Muscle of leg (tissue), 16 donors: ENCODE measurements at places on chromosomes 5 and 9.

GRCh38 chr9:97840521-97840920 is 12.5 kb upstream of the FOXE1 start:
- DNase-seq, result no peak

DNA sequence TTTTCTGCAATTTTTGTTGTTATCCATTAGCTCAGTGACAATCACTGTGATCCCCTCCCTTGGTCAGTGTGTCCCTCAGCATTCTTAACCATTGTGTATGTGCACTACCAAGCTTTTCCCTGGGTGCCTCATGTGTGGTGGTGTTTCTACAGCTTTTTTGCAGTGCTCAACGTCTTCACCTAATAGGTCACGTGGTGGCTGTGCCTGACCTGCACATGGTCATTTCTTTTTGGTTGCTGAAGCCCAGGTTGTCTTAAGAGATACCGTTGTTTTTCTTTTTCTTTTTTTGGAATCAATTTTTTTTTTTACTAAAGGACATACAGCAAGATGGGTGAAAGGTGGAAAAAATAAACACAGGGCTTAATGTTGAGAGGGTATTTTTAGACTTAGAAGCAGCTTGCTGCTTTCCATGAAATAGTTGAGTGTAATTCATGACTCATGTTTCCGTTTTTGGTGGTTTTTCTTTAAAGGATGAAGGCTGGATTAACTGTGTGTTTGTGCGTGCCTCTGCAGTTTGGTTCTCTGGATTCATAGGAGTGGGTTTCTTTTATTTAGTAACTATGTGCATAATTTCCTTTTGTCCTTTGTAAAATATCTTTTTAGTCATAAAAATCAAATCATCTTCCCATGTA is 22.2 kb downstream of the SH3GL2 start:
- no peak for DNase-seq

DNA sequence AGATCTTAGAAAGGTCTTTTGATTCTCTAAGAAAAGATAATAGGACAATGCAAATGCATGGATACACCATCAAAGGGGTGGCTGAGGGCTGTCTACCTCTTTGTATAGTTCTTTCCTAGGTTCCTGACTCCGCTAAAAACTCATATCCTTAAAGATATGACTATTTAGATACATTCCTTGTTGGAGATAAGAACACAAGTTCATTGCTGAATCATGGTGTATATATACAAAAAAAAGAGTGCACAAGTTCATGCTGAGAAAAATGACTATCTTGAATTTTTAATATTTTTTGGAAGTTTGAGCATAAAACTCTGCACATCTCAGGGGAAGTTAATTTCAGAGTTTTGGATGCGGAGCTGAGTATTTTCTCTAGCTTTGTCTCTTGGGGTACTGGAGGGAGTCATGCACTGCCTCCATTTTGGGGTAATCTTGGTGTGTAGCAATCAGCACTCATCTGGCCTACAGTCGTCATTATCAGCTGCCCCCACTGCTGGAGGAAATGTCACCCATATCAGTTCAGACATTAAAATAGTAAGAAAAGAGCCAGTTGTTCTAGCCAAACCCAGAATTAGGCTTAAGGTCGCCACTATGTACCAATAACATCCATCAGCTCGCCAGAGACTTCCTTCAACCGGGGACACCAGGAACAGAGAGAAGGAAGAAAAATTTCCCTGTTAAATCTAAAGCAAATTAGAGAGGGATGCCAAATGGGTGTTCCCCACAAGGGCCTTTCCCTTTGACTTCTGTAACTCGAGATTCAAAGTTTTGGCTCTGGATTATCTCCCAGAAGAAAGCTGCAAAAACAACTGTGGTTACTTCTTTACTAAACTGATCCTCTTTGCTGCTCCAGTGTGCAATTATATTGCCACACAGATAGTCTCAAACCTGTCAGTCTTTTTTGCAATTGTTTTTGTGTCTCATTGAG is 49.0 kb downstream of the PTTG1 start:
- peak; percentile 68 for DNase-seq

DNA sequence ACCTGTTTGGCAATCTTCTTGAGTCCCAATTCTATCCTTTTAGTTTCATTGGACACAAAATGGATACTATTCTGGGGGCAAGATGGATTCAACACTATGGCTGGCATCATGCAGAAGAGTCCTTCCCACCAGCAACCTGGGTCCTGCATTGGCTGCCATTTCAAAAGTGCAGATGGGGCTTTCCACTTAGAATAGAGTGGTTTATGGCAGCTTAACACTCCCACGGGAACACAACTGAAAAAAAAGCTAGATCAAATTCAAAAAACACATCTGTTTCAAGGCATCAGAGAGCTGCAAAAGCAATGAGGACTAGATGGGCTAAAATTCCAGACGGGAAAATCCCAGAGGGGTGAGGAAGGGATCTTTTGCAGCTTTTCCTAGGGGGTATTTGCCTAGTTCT is 11.2 kb upstream of the HMHB1 start:
- DNase-seq, result peak; percentile 71

GRCh38 chr9:89404074-89404473 is 85.8 kb downstream of the SECISBP2 start:
- DNase-seq, result no peak

GRCh38 chr5:91182763-91183162 is 200.4 kb downstream of the ARRDC3 start:
- peak; percentile 66 for DNase-seq

DNA sequence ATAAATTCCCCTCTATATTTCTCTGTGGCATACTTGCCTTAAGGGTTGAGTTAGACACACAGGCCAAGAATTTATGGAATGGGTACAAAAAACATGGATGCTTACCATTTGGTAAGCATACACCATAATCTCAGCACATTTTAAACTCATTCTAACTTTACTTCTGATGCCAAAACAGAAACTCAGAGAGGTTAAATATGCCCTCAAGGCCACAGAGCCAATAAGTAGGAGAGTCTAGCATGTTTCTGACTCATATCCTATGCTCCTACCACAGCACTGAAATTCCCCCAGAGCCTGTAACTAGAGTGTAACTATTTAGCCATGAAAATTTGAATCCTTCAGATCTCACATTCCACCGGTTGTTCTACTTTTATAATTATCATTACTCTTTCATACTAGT is 559.7 kb downstream of the ACTL7B start:
- DNase-seq, result no peak

DNA sequence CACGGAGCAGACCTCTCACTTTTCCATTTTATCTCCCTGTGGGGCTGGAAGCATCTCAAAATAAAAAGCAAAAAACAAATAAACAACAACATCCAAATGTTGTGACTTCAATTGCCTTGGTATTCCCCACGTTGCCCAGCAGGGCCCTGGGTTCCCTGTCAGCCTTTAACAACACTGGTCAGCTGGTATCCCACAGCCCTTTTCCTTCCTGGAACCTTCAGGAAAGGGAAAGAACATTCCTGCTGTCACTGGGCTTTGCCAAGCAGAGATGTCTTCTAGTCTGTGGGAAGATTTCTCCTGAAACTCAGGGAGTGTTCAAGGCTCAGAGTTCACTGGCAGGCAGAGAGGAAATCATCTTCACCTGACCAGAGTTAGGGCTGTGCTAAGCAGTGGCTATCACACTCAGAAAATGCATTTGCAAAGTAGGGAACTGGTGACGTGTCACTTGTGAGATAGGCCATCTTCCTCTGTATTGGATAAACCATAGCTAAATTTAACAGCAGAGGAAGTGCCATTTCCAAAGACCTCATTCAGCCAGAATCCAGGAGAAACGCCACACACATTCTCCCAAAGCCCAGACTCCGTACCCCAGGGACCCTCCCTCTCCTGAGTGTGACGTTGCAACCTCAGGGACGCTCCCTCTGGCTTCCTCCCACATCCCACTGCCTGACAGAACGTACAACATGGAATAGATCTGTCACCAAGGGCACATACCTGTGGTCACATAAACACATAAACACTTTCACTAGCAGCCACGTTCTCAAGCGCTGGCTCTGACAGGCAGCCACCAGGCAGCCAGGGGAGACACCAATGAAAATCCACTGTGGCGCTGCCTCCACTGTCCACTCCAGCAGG is 274.0 kb upstream of the DAPK1 start:
- no peak for DNase-seq

- no peak for DNase-seq
These were observed 22.5 kb upstream of the COMMD10 start for GRCh38 chr5:116062352-116062751.

DNA sequence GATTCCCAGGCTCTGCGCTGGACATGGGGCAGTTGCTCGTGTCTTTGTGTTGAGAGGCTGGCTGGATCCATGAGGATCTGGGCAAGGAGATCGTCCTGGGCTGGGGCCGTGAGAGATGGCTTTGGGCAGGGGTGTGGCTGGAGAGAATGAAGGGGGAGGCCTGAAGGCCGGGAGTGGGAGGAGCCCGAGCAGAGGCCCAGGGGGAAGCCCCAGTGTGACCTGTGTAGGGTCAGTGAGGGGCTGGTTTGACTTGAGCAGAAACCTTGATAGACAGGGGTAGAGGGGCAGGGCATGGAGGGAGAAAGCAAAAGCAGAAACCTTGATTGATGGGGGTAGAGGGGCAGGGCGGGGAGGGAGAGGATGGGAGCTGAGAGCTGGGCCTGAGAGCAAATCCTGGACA is 54.4 kb upstream of the ASS1 start:
- DNase-seq, result no peak

DNA sequence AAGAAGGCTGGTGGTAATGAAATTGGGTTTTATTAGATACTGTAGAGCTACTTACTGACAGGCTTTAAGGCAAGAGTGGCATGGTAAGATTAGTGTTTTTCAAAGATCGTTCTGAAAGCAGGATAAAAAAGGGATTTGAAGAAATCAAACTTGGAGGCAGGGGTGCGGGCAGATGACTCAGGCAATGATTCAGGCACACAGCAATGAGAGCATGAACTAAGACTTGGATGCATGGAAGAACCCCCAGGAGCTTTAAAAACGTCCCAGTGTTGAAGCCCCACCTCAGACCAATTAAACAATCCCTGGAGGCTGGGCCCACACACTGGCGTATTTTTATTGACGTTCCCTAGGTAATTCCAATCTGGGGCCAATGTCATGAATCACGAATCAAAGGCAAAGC is 102.5 kb downstream of the SREK1 start:
- no peak for DNase-seq

GRCh38 chr5:120788481-120788880 is 324.4 kb downstream of the PRR16 start:
- no peak for DNase-seq

- no peak for DNase-seq
These were observed 15.2 kb downstream of the SRFBP1 start for GRCh38 chr5:121976979-121977378.

DNA sequence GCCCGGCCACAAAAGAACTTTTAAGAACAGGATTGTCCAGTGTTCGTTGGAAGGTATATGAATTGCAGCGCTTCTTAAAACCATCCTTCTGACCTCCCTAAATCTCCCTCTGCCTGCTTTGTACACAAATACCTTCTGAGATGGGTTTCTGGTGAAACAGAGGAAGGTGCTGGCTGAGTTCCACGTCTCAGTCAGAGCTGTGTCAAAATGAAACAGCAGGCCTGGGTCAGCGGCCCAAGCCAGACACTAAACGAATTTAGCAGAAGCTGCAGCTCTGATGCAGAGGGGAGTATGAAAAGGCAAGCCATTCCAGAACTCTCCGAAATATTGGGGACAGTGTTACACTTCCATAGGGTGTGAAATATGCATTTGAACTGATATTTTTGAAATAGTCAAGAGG is 37.8 kb upstream of the CRB2 start:
- peak; percentile 85 for DNase-seq

DNA sequence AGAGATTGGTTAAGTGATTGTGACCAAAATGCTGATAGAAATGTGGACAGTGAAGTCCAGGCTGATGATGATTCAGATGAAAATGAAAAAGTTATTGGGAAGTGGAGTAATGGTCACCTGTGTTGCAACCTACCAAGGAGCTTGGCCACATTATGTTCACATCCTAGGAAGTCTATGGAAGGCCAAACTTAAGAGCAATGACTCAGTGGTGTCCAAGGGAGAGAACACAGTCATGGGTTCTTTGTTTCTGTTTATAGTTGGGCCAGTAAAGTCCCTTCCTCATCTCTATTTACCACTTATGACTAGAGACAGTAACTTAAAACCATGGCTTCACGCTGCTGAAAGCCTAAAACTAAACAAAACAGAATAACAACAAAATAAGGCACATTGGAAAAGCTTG is 555.3 kb upstream of the DAB2 start:
- no peak for DNase-seq

DNA sequence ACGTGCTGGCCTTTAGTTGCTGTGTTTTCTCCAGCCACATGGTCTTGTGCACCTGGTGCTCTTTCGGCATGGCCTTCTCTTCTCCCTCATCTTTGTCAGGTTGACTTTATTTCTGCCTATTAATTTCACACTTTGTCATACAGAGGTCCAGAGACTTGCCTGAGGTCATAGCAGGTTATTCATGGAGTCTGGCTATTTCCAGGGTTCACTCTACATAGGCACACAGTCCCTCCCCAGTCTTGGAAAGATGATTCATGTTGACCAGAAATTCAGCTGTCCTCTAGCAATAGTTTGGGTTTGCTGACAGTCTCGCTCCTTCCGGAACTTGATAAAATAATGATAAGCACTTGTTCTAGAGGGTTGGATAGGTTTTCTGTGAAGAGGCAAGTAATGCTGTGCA is 81.6 kb downstream of the ARHGAP26 start:
- no peak for DNase-seq

- DNase-seq, result no peak
These were observed 17.4 kb downstream of the SLC1A3 start for GRCh38 chr5:36623832-36624231.

- no peak for DNase-seq
These were observed 6.5 kb downstream of the PPIP5K2 start for GRCh38 chr5:103126557-103126956.

GRCh38 chr9:106287091-106287631 is 575.8 kb upstream of the ZNF462 start:
- DNase-seq, result peak; percentile 63

GRCh38 chr5:171953860-171954701 is 52.4 kb downstream of the FBXW11 start:
- DNase-seq, result no peak

DNA sequence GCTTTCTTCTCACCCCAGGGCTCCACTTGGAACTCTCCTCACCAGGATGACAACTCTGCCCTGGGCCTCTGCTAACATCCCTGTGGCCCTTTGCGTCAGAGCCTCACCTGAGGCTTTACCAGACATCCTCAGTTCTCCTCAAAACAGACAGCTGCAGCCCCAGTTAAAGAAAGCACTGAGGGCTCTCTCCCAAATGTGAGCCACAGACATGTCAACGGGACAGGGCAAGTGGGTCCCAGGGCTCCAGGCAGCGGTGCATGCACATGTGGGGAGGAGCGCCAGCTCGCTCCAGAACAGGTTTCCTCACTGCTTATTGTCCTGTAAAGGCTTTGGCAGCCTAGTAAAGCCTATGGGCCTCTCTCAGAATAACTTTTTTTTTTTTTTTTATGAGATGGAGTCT is 37.3 kb downstream of the IPPK start:
- peak; percentile 30 for DNase-seq

- DNase-seq, result no peak
These were observed 80.1 kb upstream of the ALDH1B1 start for GRCh38 chr9:38312406-38312805.
